ENCODE measurements at places on chromosomes 13 and 19.

DNA sequence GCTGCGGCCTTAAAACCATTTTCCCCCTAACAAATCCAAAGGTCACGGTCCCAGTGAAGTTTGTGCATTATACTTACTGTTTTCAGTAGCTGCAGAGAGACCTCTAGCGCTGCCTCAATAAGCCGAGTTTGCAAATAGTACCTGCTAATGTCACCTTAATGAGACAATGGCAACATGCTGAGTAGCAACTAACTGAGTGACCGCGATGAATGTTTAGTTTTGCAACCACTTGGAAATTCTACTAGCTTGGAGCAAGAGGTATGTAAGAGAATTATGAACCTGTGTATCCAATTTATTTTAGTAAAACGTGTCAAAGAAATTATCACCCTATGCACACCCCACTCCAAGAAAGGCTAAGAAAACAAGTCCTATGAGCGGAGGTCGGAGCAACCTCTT is 1.2 kb downstream of the KPNA3 start:
- DNase-seq: no peak

- DNase-seq: no peak
These were observed 29.2 kb downstream of the C2CD4C start for GRCh38 chr19:379796-380195.

DNA sequence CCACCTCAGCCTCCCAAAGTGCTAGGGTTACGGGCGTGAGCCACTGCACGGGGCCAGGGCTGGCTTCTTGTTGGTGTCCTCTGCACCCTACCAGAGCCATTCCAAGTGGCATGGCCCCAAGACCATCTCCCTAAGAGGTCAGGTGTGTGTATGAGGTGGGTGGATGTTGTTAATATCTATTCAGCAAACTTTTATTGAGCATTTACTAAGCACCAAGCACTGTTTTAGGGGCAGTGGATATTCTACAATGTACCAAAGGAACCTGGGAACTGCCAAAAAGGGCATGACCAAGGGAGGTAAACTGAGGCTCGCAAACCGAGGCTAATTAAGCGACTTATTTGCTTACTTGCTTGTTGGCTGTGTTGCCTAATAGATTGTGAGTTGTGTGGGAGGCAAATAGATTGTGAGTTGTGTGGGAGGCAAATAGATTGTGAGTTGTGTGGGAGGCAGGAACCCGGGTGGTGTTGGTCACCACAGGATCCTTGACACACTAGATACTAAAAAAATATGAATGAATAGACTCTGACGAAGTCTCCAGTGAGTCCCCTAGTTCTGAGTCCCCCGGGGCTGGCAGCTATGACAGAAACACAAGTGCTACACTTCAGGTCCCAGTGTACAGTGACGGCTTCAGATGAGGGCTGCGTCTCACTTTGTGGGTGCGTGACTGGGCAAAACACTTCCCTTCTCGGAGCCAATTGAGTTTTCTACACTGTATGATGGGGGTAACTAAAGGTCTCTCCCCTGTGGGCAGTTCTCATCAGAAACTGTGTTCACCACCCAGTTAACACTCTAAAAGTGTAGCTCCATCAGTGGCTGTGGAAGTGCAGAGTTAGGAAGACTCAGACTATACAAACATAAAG is 5.0 kb upstream of the BICRA start:
- DNase-seq: no peak

DNA sequence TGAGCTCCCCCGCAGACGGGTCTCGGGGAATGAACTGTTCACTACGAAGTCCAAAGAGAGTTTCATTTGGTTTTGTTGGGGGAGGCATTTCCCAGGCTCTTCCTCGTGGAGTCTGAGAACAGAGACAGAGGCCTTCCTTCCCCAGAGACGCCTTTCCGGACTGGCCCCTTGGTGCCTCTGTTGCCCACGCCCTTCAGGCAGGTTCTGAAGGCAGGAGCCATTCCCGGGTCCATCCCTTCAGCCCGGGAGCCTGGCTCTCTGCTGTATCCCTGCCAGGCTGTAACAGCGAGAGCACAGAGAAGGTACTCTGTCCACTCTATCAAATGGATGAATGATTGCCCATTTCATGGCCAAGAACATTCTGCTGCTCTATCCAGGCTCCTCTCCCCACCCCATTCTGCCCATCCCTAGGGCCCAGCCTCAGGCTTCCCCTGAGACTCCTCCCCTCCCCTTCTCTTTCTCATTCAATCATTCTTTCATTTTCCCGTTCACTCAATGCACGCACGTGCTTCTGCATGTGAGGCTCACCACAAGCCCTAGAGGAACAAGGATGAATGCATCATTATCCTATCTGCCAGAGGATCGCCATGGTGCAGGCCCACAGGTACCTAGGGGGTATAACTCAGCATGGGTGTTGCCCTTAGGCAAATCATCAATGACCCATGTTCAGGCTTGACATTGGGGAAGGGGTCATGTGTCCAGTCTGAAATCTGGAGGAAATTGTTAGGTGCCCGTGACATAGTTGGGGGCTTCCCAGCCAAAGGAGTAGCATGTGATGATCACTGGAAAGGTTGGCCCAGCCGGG is 298.6 kb downstream of the ZNF536 start:
- DNase-seq: no peak

- DNase-seq: no peak
These were observed 1159.1 kb downstream of the PCDH9 start for GRCh38 chr13:66071029-66071428.

GRCh38 chr13:24199016-24199415 is 38.5 kb downstream of the SPATA13 start:
- DNase-seq: no peak

- DNase-seq: no peak
These were observed 11.3 kb upstream of the UBL3 start for GRCh38 chr13:29861694-29862110.

GRCh38 chr13:104571161-104571892 is 1505.1 kb upstream of the SLC10A2 start:
- no peak for DNase-seq

GRCh38 chr19:1210227-1210538 is 4.6 kb downstream of the STK11 start:
- no peak for DNase-seq

DNA sequence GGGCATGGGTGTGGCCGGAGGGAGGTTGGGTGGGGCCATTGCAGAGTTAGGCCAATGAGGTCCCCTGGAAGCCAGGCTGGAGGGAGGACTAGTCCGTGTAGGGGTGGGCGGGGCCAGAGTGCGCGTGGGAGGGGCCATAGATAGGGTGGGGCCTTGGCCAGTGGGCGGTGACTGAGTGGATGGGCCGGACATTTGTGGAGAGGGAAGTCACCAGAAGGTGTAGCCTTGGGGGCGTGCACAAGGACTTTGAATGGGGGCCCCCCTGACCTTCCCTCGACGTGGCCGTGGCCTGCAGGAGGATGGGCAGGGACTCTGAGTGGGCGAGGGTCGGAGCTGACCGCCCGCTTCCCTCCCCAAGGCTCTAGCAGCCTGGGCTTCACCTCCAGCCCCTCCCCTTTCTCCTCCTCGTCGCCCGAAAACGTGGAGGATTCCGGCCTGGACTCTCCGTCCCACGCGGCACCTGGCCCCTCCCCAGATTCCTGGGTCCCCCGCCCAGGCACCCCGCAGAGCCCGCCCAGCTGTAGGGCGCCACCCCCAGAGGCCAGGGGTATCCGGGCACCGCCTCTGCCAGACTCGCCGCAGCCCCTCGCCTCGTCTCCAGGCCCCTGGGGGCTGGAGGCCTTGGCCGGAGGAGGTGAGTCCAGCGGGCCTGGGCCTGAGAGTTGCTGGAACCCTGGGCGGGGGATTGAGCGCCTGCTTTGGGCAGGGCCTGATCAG is 16.5 kb upstream of the B3GNT3 start:
- no peak for DNase-seq

- peak; percentile 30 for DNase-seq
These were observed 38.6 kb downstream of the LIG4 start for GRCh38 chr13:108176685-108177274.

DNA sequence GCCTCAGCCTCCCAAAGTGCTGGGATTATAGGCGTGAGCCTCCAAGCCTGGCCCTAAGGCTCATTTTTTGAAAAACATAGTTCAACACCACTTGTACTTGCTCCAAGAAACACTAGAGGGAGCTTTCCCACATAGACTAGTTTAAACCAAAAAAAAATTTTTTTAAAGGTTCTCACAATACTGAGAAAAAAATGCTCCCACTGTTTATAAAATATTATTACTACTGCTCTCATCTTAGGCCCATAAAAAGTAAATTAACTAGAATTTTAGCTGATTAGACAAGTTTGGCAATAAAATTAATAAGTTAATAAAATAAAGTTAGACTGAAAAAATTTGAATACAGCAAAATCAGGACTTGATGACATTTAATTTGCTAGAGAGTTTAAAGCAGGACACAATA is 109.5 kb downstream of the TBC1D4 start:
- DNase-seq: peak; percentile 22

GRCh38 chr19:34838248-34838647 is 65.2 kb upstream of the ZNF599 start:
- DNase-seq: no peak

DNA sequence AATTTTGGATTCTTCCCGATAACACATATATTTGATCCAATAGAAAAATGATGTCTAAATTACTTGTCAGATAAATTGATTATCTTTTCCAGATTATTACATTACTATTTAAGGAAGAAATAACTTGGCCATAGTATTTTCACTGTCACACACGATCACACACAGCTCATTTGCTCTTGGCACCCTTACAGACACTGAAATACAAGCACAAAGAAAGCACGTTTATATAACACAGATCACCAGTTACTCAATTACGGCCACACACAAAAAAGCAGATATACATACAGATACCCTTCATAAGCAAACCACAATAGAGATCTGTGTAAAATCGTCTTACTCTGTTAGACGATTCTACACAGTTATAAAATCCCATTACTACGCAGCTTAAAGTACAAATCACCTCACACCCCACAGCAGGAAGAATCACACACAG is 716 bp upstream of the ZNF420 start:
- no peak for DNase-seq

- DNase-seq: no peak
These were observed 302.6 kb downstream of the ATP8A2 start for GRCh38 chr13:25674371-25674770.

Measured in central memory CD4-positive, alpha-beta T cell (primary cell).